ENCODE measurements at places on chromosomes 6 and 20. TPM values are rescaled to one million over a fixed set of nuclear protein-coding genes. Genes with fewer than 3 reads are reported as not detected.
A peak's percentile ranks its signal among the peaks of the same experiment; 100 is the strongest.

DNA sequence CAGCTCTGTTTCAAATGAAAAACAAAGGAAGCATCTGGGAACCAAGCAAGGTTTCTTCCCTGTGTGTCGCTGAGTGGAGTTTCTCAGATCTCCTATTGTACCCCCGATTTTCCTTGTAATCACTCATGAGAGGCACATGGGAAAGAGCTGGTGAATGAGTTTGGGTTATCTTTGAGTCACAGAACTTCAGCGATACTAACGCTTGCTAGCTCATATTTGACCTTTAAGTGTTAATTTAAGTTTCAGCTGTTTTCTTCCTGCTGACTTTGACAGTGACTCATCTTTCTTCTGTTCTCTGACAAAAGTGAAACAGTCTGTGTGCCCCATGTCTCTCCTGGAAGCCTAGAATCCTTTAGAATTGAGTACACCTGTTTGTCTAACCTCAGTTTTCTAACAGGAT lies 261.1 kb upstream of the RGS17 start:
- DNase-seq, result no peak

DNA sequence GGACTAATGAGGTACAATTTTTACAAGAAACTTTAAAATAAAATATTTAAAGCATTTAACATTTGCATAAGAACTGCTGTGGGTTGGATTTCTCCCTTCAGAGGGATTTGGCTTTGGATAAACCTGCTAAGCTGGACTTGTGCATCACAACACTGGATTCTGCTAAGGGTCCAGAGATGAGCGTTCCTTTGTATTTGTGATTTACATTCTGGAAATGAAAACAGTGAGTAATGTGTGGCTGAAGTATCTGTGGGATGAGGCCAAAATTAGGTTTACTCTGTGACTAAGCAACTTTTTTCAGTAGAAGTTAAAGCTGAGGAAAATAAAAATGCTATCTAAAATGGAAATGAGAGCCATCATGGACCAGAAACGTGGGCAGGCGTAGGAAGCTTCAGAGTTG lies 494.3 kb downstream of the EPM2A start:
- peak; percentile 71 for DNase-seq

DNA sequence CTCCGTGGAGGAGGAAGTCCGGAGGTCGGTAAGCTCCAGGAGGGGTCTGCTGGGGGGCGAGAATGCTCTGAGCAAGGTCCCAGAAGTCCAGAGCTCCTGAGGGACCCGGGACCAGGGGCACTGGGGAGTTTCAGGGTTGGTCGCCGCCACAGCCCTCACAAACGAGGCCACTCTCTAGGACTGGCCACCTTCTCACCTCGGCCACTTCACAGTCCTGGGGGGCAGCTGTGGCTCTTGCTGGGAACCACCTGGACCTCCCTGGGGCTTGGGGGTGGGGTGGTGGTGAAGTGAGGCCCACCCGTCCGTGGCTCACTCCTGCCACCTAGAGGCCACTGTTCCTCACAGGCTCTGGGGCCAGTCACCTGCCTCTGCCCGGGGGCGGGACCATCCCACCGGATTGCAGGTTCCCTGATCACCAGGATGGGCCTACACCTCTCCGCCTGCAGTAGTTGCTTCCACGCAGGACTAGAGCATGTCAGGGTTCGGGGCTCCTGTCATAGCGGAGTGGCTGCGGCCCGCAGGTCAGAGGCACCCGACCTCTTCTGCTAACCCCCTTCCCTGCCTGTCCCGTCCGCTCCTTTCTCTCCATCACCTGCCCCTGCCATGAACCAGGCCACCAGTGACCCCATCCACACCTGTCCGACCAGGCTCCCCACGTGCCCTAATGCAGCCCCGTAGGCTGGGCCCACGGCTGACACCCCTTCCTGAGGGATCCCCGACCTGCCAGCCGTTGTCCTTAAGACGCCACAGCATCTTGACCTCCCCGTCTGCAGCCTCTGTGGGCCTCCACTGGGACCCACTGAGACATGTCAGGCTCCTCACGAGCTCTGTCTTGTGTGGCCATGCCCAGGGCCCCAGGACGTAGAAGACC lies 5.1 kb upstream of the TCEA2 start:
- peak; percentile 66 for DNase-seq

DNA sequence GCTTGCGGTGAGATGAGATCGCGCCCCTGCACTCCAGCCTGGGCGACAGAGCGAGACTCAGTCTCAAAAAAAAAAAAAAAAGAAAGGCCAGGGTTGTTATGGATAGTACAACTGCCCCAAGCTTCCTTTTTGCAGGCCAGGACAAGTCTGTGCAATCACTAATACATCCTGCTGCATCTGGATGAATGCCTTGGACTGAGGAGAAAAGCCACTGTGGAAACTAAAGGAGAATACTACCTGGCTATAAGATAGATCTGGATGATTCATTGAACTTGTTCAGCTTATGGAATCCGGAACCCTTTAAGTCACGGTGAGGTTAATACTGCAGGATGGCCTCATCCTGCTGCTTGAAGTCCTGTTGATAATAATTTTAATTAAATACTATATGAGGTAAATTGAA lies 278.2 kb downstream of the TFAP2A start:
- DNase-seq, result no peak

- DNase-seq, result no peak
Observed at GRCh38 chr6:127289934-127290333, 23.3 kb downstream of the RNF146 start.

DNA sequence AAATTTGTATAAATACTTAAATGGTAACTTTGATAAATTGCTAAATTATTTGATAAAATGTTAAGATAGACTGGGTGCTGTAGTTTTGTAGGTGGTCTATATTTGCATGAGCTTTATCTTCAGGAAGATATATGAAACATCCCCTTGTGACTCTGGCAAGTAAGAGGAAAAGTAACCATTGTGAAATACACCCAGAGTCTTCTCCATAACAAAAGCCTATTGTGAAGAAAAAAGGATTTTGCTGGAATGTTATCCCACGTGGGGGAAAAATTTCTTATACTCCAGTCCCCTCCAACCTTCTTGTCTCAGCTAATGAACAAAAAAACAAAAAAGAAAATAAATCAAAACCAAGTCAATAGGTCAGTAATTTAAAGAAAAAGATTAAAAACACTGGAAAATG lies 600.7 kb downstream of the HDGFL1 start:
- no peak for DNase-seq

Gene TNF
- 0.22 TPM for total RNA-seq

Gene SUMO4
- total RNA-seq, result 2.2 TPM

- DNase-seq, result no peak
Observed at GRCh38 chr20:14860410-14860814, 523.0 kb upstream of the FLRT3 start.

Gene OPRM1
- total RNA-seq, result not detected

Gene PRKN
- total RNA-seq, result 4.0 TPM

GRCh38 chr6:31546339-31546957 lies at the start of gene ATP6V1G2:
Gene ATP6V1G2 (minus strand): TSS chr6:31546608. CDS start chr6:31546559, 49 bp downstream.
- peak; percentile 95 for DNase-seq

- no peak for DNase-seq
Observed at GRCh38 chr6:159062564-159062945, 17.8 kb upstream of the TAGAP start.

- DNase-seq, result no peak
Observed at GRCh38 chr20:16222859-16223411, 350.3 kb downstream of the KIF16B start.

Gene PTCHD4
- total RNA-seq, result 0.98 TPM

- DNase-seq, result no peak
Observed at GRCh38 chr6:94510877-94511276, 1066.5 kb upstream of the MANEA start.

Gene DTD1
- 22.9 TPM for total RNA-seq

Gene RIPOR3
- total RNA-seq, result 5.0 TPM

Gene DLL1
- 12.8 TPM for total RNA-seq

Gene BMP7
- 3.8 TPM for total RNA-seq

DNA sequence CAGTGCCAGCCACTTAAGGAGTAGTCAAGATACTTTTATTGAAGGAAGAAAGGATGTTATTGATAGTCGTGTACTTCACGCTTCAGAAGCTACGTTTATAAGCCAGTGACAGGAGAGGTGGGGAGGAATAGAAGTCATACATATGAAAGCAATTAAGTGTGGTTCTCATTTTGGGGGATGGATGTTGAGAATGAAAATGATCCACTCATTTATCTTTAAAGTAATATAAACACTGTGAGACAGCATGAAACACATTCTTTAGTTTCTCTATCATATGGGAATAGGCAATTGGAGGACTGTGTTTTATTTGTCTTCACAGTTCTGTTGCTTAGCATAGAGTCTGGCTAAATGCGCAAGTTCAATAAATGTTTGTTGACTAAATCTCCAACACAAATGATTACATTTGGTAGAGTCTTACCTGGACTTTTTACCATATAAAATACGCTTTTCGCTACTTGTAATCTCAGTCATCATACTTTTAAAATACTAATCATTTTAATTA lies 35.2 kb downstream of the AK9 start:
- DNase-seq, result no peak

DNA sequence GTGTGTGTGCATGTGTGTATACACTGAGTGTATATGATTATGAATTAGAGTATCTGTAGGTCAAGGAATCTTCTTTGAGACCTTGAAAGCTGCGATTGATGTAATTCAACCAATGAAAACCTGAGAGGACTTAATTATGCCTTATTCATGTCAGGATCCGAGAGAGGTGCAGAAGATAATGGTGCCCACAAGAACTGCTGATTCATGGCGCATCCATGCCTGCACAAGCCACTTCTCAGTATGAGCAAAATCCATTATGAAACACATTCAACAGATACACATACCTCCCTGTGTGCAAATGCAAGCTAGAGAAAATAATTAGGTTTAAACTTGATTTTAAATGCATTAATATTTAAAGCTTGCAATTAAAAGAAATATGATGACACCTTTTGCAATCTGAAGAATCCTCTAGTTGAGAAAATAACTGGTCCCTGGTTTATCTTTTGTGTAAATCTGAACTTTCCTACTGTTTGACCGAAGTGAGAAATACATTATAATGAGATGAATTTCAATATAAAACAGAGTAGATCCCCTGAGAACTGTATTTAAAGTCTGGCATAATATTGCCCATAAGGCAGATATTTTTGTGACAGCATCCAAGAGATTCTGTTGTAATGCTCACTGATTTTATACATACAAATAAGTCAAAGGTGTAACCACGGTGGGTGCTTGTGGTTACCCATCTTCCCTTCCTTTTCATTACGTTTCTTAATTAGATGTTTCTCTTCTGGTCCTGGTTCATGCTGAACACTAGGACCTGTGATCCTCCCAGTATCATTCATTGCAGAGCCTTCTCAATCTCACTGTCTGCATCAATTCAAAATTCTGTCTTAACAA lies 45.6 kb downstream of the LY86 start:
- DNase-seq, result no peak

- DNase-seq, result peak; percentile 20
Observed at GRCh38 chr20:32570401-32571190, 14.5 kb downstream of the NOL4L start.

Gene PAX1
- total RNA-seq, result 0.58 TPM

DNA sequence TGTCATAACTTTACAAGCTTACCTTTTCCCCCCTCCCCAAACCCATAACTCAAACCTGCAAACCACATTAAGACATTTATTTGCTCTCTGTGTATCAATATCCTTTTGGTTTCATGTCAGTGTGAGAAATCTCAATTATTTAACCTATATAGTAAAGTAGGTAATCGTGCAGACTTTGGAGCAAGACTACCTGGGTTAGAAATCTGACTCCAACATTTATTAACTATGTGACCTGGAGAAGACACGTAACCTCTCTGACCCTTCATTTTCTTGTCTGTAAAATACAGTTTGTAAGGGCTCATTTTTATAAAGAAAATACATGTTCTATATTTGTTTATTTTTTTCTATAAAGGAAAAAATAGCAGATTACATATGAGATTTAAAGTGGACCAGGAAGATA lies 448.9 kb upstream of the MANEA start:
- DNase-seq, result no peak

Gene PNLDC1
- 0.22 TPM for total RNA-seq

Gene HEY2
- total RNA-seq, result 6.1 TPM

Gene SLC32A1
- not detected for total RNA-seq

GRCh38 chr6:4805553-4806336 lies 29.5 kb downstream of the CDYL start:
- peak; percentile 45 for DNase-seq

DNA sequence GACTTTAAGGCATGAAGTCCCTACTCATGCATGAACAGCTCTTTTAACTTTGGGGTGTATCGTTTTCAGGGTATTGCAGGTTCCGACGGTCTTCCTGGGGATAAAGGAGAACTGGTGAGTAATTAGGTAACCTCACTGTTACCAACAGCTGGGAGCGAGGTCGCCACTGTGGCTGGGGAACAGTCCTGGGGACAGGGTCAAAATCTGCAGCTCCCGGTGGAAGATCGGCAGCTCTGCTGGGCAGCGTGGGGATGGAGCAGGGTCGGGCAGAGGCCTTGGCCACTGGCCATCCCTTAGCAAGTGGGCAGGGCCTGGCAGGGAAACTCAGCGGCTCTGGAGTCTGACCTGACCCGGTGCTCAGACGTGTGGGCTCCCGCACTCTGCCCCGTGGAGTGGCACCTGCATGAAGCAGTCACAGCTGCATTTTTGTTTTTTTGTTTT lies 16.1 kb downstream of the COL9A3 start:
- no peak for DNase-seq

GRCh38 chr6:13688692-13689196 lies 22.9 kb downstream of the RANBP9 start:
- no peak for DNase-seq

DNA sequence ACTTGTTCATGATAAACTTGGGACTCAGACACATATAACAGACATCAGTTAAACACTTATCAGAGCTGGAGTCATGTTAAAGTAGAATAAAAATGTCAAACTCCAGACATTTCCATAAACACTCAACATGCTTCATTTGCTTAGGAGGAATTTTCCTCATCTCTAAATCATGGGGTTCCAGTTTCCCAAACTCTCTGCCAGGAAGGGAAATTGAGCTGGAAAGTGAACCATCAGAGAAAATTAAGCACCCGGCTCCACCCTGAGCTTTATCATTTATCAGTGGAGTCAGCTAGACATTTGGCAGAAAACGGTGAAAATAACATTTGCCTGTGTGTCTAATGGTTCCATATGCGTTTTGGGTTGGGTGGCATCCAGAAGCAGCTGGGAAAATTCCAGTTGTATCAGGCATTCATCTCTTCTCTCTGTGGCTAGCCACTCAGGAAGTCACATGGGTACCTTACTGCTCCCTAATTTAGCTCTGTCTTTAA lies 25.3 kb upstream of the ZNFX1 start:
- DNase-seq, result peak; percentile 81

GRCh38 chr20:60584221-60584620 lies 626.0 kb downstream of the CDH26 start:
- DNase-seq, result no peak

GRCh38 chr6:6230286-6230685 lies 90.2 kb downstream of the F13A1 start:
- DNase-seq, result no peak

Gene ZNF334
- 8.5 TPM for total RNA-seq
